ENCODE measurements at places on chromosomes 2 and 18.

- DNase-seq: no peak
Measured at GRCh38 chr2:146540271-146540932, 1304.4 kb upstream of the ACVR2A start.

GRCh38 chr2:10003206-10004125 is 39.9 kb upstream of the KLF11 start:
- no peak for DNase-seq

GRCh38 chr2:198659096-198659870 is 798.5 kb downstream of the SATB2 start:
- no peak for DNase-seq

- DNase-seq: no peak
Measured at GRCh38 chr18:26440644-26441043, 107.7 kb downstream of the KCTD1 start.

GRCh38 chr18:50398947-50399346 is 24.1 kb downstream of the SKA1 start:
- no peak for DNase-seq

GRCh38 chr2:122329278-122329677 is 573.8 kb downstream of the TSN start:
- DNase-seq: no peak

- DNase-seq: no peak
Measured at GRCh38 chr18:67260841-67261240, 255.7 kb downstream of the DSEL start.

- DNase-seq: no peak
Measured at GRCh38 chr18:58866773-58867150, 2.1 kb downstream of the ZNF532 start.

GRCh38 chr2:56680971-56681631 is 497.3 kb downstream of the CCDC85A start:
- DNase-seq: no peak

DNA sequence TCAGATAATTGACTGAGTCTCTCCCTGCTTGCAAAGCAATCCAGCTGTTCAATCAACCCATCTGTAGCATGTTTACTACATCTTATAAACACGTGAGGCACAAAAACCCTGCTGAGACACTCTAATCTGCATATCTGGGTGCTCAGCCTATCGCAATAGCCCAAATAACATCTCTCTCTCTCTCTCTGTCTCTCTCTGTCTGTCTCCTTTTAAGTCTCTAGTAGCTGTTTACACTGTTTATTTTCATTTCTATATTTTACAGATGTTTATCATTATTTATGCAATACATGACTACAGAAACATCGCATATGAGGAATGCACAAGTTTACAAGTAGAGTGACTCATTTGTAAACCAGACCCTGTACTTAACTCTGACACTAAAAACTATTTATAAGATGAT is 422.1 kb upstream of the DSEL start:
- DNase-seq: no peak

GRCh38 chr18:62702259-62702658 is 13.1 kb upstream of the PHLPP1 start:
- no peak for DNase-seq

- DNase-seq: no peak
Measured at GRCh38 chr18:13513021-13513420, 213.3 kb downstream of the FAM210A start.

- DNase-seq: no peak
Measured at GRCh38 chr2:128413014-128413717, 94.5 kb upstream of the HS6ST1 start.

DNA sequence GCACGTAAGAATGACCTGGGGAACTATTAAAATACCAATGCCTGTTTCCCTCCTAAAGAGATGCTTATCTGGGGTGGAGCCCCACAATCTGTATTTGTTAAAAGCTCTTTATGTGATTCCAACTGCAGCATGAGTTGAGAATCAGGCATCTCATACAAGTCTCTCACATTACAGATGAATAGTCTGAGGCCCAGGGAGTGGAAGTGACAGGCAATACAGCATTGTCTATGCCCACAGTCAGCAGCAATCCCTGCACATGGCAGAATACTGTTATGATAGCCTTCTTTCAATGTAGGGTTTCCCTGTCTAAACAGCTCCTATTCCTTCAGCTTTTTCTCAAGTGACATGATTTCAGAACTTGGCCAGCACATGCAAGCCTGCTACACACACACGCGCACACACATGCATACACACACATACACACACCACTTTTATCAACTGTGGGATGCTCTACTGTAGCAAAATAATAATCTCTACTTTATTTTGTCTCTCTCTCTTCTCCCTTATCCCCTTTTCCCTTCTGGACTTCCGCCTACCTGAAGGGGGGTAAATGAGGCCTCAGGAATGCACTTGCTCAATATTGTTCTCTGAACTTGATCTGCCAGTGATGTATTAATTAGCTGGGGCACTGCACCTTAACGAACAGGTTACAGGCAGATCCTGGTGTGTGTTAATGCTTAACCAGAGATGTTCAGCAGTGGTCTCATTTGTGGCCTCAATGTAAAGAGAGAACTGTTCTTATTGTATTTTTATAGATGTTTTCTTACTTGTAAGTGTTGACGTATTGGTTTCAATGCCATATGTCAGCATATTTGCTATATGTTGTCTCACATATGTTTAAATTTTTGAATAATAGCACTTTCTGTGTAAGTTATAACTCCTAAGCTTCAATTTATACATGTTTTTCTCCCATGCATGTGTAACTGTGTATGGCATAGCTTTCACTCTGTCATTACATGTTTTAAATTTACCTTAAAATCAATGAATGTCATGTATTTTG is 116.0 kb downstream of the SETBP1 start:
- DNase-seq: no peak

GRCh38 chr2:110143982-110144381 is 28.4 kb upstream of the MALL start:
- no peak for DNase-seq

GRCh38 chr18:3652380-3653262 is 202.6 kb downstream of the TGIF1 start:
- no peak for DNase-seq

- no peak for DNase-seq
Measured at GRCh38 chr2:61566566-61566965, 28.4 kb upstream of the XPO1 start.

GRCh38 chr2:207873794-207874193 is 104.1 kb upstream of the FZD5 start:
- no peak for DNase-seq

DNA sequence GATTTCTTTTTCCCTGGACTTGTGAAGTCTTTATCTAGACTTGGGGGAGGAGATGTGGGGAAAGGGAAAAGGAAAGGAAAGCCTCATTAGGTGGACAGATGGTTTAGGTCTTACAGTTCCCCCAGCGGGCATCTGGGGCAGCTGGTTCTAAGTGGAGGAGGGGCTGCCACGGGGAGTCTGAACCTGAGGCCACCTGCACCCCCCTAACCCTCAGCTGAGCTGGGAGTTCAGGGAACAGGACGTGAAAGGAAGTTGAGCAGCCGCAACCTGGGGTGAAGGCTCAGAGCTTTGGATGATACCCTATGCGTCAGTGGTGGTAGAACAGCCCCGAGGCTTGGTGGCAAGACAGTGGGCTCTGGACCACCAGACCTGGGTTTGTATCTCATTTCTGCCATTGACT is 26.8 kb downstream of the ITM2C start:
- DNase-seq: no peak

DNA sequence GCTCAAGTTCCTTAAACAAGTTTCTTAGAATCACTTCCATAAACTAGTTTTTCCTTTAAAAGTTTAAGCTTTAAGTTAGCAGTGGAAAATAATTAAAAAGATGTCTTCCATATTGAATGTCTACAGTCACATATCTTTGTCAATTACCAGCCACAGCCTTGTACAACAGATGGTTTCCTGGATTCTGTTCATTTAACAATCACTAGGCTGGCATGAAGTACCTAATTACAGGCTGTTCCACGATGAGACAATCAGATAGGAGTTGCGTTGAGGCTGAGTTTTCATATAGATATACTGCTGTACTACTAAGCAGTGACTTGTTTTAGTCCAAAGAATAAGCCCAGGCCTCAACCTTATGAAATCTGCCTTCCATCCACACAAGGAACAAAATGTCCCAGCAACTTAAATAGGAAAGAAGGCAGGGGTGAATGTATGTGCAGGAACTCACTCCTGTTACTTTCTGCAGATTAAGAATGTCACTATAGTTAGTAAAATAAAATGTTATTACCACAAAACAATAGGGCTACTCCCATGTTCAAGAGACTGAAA is 131.0 kb downstream of the ZAP70 start:
- DNase-seq: no peak
